Dermis blood vessel endothelial cell (primary cell): ENCODE measurements at places on chromosomes 12 and 14. TPM values are rescaled to one million over a fixed set of nuclear protein-coding genes. Genes with fewer than 3 reads are reported as not detected.

- no peak for DNase-seq
Observed at GRCh38 chr14:94977016-94977415, 180.3 kb downstream of the DICER1 start.

KCNK10 gene
- not detected in 2 replicates for total RNA-seq

DNA sequence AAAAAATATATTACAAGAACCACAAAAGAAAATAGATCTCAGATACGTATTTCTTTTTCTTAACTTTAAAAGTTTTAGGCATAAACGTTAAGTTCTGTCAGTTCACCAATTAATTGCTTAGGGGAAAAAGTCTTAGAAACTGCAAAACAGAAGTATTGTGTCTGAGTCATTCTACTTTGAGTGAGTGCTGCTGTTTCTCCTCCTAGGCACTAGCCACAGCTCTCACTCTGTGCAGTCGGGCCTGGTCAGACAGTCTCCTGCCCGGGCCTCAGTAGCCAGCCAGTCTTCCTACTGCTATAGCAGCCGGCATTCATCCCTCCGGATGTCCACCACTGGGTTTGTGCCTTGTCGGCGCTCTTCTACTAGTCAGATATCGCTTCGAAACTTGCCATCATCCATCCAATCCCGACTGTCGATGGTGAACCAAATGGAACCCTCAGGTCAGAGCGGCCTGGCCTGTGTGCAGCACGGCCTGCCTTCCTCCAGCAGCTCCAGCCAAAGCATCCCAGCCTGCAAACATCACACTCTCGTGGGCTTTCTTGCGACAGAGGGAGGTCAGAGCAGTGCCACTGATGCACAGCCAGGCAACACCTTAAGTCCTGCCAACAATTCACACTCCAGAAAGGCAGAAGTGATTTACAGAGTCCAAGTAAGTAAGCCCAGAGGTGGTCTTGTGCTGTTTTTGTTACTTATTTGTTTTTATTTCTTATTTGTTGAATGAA is 201.3 kb downstream of the PCNX1 start:
- no peak for DNase-seq

GRCh38 chr12:108424816-108425215 is 85.7 kb upstream of the CMKLR1 start:
- no peak for DNase-seq

GRCh38 chr12:21336656-21337055 is 1.9 kb upstream of the SLCO1A2 start:
- no peak for DNase-seq

GRCh38 chr14:24013654-24014514 is 25.2 kb downstream of the DHRS4L2 start:
- DNase-seq = peak; percentile 87

DNA sequence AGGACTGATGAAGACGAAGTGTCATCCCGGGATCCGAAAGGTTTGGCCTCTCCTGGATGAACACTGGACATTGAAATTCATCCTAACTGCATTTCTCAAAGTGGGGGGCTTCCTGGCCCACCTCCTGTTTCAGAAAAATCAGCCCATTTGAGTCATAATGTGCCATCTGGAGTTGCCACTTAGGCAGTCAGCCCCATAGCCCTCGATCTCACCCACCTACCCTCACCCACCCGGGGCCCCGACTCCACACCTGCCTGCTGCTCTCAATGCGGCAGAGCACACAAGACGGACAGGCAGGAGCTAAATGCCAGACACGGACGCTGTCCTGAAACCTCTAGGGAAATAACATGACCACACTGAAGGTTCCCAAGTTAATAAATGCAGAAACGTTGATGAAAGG is 12.6 kb downstream of the DLK1 start:
- DNase-seq = no peak

ASIC1 gene
- total RNA-seq = under 0.01 and 0.14 TPM in 2 replicates

DNA sequence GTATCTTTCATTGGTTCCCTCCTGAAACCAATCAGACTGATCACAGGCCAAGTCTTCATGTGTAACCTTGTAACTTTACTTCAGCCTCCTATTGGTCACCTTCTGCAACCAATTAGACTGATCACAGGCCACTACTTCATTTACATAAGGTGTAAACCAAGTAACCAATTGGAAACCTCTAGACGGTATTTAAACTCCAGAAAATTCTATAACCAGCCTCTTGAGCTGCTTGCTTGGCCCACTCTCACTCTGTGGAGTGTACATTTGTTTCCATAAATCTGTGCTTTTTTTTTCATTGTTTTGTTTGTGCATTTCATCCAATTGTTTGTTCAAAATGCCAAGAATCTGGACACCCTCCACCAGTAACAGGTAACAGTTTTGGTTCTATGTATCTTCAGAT is 47.5 kb downstream of the EIF2S3B start:
- DNase-seq = no peak

- no peak for DNase-seq
Observed at GRCh38 chr12:81252228-81252627, 174.3 kb downstream of the ACSS3 start.

- peak; percentile 35 for DNase-seq
Observed at GRCh38 chr12:57429473-57430111, 1.3 kb downstream of the R3HDM2 start.

- DNase-seq = no peak
Observed at GRCh38 chr12:83172441-83172840, 485.7 kb downstream of the TMTC2 start.

RDH5 gene
- 0.74 and 2.2 TPM in 2 replicates for total RNA-seq

LBHD2 gene
- not detected in 2 replicates for total RNA-seq

CHMP4A gene
- total RNA-seq = 36.8 and 39.3 TPM in 2 replicates

GRCh38 chr12:73598626-73599025 is 939.0 kb upstream of the ATXN7L3B start:
- no peak for DNase-seq

- DNase-seq = no peak
Observed at GRCh38 chr14:81330619-81331122, 69.5 kb downstream of the STON2 start.

- DNase-seq = no peak
Observed at GRCh38 chr14:68254669-68255527, 435.3 kb downstream of the RAD51B start.

DNA sequence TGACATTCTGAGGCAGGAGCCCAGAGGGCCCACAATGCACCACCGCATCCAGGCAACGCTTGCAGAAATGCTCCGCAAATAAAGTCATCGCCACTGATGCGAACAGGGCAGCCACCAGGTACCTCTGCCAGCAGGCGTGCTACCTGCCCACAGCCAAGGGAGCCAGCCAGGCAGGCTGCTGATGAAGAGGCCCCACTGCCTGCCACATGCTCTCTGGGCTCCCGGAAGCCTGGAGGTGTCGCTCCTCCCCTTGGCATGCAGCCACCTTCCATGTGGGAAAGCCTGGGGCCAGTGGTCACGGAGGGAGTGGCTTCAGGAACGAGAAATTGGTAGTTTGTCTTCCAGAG is 14.7 kb downstream of the GPR132 start:
- peak; percentile 37 for DNase-seq

DNA sequence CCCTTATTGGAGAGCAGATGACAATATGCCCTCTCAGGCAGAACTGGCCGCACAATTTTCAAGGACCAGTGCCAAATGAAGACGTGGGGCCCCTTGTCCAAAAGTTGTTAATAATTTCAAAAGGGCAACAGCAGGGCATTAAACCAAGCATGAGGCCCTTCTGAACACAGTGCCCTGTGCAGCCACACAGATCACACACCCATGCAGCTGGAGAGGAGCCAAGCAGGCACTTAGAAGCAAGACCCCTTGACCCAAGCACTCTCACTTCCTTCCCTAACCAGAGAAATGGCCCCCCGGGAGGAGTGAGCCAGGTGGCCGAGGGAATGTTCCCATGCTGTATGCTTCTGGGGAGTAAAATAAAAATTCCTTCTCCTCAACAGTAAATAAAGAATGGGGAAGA is 114.0 kb upstream of the TMPO start:
- peak; percentile 82 for DNase-seq

DNA sequence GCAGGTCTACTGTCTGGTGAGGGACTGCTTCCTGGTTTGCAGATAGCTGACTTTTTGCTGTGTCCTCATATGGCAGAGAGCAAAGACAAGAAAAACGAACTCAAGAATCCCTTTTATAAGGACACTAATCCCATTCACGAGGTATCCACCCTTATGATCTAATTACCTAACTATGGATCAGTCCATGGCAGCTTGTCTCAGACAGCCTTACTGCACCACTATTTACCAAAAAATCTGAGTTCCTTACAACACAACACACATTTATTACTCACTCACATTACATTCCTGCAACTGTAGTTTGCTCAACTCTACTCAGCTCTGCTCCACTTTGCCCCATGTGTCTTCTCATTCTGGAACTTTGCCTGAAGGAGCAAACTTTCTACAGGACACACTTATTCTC is 10.1 kb upstream of the SLC6A15 start:
- DNase-seq = no peak

DNA sequence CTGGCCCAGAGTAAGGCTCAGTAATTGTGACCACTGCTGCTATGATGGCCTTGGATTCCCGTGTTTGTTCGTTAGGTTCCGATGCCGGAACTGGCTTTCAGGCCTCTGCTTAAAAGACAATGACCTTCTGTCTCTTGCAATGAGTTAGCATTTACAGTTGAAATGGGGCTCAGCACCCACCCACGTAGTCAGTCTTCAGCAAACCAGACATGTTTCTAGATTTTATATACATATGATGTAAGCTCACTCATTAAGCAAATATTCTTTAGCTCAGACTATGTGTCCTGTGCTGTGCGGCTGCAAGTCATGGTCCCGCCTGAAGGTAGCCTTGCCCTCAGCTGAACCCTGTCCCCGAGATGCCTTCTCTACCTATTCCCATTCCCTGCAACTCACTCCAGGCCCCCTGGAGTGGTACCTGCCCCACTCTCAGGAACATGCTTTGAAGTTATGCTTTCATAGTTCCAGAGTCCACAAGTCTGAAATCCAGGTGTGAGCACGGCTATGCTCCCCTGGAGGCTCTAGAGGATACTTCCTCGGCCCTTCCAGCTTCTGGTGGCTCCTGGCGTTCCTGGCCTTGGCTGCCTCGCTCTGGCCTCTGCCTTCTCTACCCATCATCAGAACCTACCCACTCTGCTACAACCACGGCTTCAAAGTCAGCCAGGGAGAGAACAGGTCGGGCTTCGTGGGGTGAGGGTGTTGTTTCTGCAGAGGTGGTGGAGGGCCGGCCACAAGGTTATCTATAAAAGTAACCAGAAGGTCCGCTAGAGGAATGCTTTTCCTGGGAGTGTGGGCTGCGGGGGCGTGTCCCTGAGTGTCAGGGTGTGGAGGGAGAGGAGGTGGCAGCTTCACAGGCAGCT is 157.8 kb downstream of the RBM19 start:
- no peak for DNase-seq

DNA sequence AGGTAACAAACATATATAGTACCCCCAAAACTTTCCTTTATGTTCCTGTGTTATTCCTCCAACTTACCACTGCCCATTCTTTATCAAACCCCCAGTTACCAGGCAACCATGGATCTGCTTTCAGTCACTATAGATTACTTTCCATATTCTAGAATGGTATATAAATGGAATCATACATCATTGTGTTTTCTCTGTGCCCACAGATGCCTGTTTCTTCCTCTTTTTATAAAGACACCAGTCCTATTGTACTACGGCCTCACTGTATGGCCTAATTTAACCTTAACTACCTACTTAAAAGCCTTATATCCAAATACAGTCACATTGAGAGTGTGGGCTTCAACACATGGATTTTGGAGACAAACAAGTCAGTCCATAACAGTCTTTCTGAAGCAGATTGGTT is 2.6 kb downstream of the TAS2R14 start:
- no peak for DNase-seq

TMEM30B gene
- 0.33 and 0.34 TPM in 2 replicates for total RNA-seq

SERPINA12 gene
- total RNA-seq = not detected in 2 replicates

DNA sequence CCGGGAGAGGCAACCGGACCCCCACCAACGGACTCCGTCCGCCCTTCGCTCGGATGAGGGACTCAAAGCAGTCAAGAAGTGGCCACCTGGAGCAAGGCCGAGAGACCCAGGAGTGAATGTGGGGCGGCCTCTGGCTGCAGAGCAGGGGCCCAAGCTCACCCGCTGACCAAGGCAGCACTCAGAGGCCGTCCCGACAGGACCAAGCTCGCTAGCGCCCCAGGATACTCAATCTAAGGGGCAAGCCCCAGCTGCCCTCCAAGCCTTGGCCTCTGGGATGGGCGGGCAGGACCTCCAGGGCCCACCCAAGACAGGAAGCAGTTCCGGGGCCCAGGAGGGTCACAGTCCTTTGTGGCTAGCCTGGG is 936 bp downstream of the AKT1 start:
- peak; percentile 54 for DNase-seq

GRCh38 chr12:22101749-22102243 is 55.8 kb downstream of the CMAS start:
- peak; percentile 61 for DNase-seq

KCTD10 gene
- total RNA-seq = 74.5 and 85.6 TPM in 2 replicates

DNA sequence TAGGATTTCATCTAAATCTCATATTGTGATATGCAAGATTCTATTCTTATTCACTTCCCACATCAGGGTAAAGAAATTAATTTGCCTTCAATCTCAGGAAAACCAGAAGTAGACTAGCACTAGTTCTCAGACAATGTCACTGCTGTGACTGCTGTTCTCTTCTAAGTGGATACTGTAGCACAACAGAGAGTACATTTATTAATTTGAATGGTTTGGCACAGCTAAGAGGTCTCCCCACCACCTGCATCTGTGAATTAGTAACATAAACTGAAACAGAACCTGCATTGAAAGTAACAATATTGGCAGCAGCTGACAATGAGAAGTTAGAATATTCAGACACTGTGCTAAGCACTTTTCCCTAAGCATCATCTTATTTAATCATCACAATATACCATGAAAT is 253.1 kb downstream of the PDZRN4 start:
- no peak for DNase-seq

GRCh38 chr12:108516511-108517275 is 1.6 kb downstream of the FICD start:
- peak; percentile 36 for DNase-seq

DNA sequence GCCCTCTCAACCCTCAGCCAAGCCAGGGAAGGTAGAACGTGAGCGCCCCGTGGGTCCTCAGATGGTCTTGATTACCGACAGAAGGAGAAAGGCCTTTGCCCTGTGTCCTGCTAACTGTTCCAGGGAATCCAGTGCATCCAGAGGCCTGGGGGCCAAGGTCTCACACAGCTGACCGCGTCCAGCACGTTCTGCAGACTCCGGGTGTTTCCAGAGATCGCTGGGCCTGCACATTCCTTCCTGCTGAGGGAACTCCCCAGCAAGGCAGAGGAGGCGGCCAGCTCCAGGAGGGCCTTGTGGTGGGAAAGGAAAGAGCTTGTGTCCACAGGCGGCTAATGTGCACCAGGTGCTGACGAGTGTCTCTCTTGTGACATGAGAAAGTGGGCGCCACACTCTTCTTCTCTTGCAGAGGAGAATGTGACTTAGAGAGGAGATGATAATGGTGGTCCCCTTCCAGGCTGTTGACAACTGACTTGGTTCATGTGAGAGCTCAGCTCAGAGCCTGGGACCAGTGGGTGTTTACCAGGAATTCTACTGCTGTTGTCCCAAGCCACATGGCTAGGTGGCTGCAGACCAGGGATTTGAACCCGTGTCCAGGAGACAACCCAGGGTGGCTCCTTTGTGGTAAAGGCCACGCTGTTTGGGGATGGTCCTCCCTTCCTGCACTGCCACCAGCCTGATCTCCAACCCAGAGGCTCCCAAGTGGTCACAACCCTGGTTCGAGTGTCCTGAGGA is 46.8 kb upstream of the DLK1 start:
- no peak for DNase-seq

FICD gene
- 7.0 TPM in 2 replicates for total RNA-seq

RIPK3 gene
- 4.7 and 5.8 TPM in 2 replicates for total RNA-seq

DERA gene
- 62.0 and 69.4 TPM in 2 replicates for total RNA-seq

GRCh38 chr12:727321-727720 is 25.1 kb upstream of the WNK1 start:
- no peak for DNase-seq

- DNase-seq = no peak
Observed at GRCh38 chr12:116937640-116938039, 26.9 kb downstream of the FBXW8 start.

GRCh38 chr12:21561158-21561557 is 35.1 kb downstream of the SPX start:
- DNase-seq = no peak

LRRC10 gene
- total RNA-seq = not detected in 2 replicates
